Activated T-helper 2 cell treated with anti-CD3 and anti-CD28 coated beads, Interferon-gamma antibody, Interleukin-2, Interleukin-4, amounts not matched to agents 10 μg/mL and 5 μg/mL and 100 μg/mL, durations not matched to agents 14 hours and 24 hours and 36 hours (primary cell): ENCODE measurements at places on chromosomes 1 and 21. TPM values are rescaled to one million over a fixed set of nuclear protein-coding genes. Genes with fewer than 3 reads are reported as not detected.
A peak's percentile ranks its signal among the peaks of the same experiment; 100 is the strongest.

DNA sequence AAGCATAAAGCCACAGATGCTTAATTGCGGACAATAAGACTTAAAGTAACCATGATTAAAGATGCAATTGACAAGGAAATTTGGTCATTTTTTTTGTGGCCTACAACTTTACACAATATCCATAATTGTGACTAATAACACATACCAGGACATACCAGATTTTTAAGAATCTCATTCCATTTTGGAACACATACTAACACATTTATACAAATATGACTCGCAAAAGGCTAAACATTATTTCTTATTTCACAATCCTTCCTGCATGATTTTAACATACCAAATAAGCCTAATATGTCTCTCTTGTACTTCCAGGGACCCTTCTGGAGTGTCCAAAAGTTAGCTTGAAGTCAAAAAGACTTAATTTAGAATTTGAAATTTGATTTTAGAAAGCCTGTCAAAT lies 48.8 kb downstream of the DR1 start:
- H3K36me3 ChIP-seq, result no peaks in the 10 kb centered on the region
- DNase-seq, result no peak
- H3K27me3 ChIP-seq, result peaks cover 15% of the 10 kb centered on the region
- H3K4me3 ChIP-seq, result no peak overlapping the region
- no peaks in the 10 kb centered on the region for H3K4me1 ChIP-seq

GRCh38 chr21:37292941-37293340 lies 25.8 kb upstream of the VPS26C start:
- no peaks in the 10 kb centered on the region for H3K36me3 ChIP-seq
- peaks cover 11% of the 10 kb centered on the region for H3K4me1 ChIP-seq
- H3K4me3 ChIP-seq, result no peak overlapping the region
- peaks cover 7% of the 10 kb centered on the region for H3K27me3 ChIP-seq
- DNase-seq, result no peak
- H3K27ac ChIP-seq, result no peak overlapping the region

DNA sequence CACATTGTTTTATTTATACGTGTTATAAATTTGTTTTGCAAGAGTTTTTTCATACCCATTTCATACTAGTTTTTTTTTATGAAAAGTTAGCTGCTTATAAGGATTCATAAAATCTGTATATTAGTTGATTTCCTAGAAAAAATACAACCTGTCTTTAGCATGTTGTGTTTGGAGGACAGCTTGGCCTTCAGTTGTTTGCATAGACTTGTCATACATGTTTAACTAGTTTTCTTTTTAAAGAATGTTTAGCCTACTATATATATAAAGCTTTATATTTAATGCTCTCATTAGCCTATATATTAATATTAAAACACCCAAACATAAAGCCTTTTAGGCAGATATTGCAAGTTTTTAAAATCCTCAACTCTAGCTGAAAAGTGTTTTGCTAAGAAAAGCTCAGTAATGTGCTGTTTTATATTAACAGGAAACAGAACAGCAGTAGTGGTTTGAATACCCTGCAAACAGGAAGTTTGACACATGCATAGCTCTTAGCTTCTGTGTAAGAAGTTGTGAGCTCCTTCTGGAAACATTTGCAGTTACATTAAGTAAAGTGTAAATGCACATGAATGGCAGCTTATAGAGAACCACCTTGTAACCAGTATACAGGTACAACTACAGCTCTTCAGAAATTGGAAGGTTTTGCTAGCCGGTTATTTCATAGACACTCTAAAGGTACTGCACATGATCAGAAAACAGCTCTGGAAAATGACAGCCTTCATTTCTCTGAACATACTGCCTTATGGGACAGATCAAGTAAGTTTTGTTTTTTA lies at the start of gene PRKACB:
Gene PRKACB, plus strand, starts transcription at position 476 of the 770 bp plus-strand sequence. Its CDS starts 91 bp downstream, at position 567.
- peak within 1 kb of the TSS; percentile 95 for H3K4me3 ChIP-seq
- no peak for DNase-seq
- peaks cover 36% of the 10 kb centered on the region for H3K4me1 ChIP-seq
- H3K27me3 ChIP-seq, result no peaks in the 10 kb centered on the region

DNA sequence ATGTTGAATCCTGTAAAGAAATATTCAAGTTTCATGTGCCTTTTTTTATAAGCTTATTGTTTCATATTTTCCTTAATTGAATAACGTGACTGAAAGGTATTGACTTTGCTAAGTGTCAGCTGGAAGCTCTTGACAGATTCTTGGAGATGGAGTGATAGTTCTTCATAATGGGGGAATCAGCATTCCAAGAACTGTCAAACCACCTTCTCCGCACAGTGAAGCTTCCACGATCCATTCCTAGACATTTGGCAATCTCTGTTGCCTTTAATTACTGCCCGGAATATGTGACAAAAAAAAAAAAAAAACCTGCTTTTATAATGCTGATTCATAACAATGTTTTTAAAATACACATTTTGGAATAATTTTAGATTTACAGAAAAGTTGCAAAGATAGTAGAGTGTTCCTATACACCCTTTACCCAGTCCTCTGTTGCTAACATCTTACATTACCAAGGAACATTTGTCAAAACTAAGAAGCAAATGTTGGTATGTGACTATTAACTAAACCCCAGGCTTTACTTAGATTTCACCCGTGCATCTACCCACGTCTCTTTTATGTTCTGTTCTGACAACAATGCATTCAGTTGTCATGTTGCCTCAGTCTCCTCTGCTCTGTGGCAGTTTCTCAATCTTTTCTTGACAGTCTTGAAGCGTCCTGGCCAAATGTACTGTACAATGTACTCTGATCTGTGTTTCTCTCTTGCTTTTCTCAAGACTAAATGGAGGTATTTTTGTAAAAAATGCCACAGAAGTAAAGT lies 674.1 kb downstream of the SMYD3 start:
- no peaks in the 10 kb centered on the region for H3K27me3 ChIP-seq
- no peak overlapping the region for H3K27ac ChIP-seq
- no peak overlapping the region for H3K4me3 ChIP-seq
- DNase-seq, result no peak
- no peaks in the 10 kb centered on the region for H3K36me3 ChIP-seq

The OR2L13 gene
- total RNA-seq, result not detected in 2 replicates

DNA sequence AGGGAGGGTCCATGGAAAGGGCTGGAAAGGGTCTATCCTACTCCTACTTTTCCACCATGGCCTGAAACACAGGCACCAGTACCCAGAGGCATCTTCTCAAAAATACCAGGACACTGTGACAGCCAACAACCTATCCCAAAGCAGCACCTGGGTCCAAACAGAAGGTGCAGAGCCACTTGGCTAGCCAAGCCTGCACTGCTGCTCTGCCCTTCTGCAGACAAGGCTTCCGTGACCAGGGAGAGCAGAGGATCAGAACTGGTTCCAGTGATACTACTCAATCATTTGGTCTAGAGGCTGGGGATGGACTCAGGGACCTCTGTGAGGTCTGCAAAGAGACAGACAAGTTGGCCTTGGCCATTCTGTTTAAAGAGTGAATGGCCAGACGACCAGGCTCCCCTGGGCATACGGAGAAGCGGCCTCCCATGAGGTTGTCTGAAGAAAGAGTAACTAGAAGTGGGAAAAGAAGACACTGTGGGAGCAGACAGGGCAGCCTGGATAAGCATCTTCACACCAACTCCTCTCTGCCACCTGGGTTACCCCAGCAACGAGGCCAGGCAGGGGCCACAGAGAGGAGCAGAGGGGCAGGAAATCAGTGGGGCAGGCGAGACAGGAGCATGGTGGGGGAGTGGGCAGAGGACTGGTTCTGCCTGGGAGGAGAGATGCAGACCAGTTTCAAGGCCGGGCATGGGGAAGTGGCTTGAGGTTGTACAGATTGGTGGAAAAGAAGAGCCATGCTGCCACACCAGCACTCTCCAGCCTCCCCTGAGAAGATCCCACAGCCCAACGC lies 5.7 kb downstream of the KCNN3 start:
- H3K36me3 ChIP-seq, result no peaks in the 10 kb centered on the region
- H3K4me1 ChIP-seq, result peaks cover 20% of the 10 kb centered on the region
- H3K27ac ChIP-seq, result no peak overlapping the region

DNA sequence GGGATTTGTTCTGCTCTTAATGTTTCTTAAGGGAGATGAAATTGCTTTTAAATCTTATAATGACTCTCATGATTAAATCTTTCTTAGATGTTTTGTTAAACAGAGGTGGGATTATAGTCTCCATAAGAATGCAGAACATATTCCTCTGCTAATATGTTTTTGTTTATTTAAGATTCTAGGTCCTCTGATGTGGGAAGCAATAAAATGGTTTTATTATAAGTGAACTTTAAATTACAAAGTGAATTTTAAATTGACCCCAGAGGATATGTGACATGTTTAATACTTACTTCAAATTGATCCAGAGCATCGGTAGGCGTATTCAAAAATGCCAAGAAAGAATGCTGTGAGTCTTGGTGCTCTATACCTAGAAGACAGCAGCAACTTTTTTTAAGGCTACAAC lies 129.4 kb downstream of the COQ8A start:
- H3K27me3 ChIP-seq, result peaks cover 13% of the 10 kb centered on the region
- peaks cover 6% of the 10 kb centered on the region for H3K4me1 ChIP-seq
- H3K4me3 ChIP-seq, result no peak overlapping the region
- no peaks in the 10 kb centered on the region for H3K36me3 ChIP-seq
- H3K27ac ChIP-seq, result no peak overlapping the region
- DNase-seq, result no peak

DNA sequence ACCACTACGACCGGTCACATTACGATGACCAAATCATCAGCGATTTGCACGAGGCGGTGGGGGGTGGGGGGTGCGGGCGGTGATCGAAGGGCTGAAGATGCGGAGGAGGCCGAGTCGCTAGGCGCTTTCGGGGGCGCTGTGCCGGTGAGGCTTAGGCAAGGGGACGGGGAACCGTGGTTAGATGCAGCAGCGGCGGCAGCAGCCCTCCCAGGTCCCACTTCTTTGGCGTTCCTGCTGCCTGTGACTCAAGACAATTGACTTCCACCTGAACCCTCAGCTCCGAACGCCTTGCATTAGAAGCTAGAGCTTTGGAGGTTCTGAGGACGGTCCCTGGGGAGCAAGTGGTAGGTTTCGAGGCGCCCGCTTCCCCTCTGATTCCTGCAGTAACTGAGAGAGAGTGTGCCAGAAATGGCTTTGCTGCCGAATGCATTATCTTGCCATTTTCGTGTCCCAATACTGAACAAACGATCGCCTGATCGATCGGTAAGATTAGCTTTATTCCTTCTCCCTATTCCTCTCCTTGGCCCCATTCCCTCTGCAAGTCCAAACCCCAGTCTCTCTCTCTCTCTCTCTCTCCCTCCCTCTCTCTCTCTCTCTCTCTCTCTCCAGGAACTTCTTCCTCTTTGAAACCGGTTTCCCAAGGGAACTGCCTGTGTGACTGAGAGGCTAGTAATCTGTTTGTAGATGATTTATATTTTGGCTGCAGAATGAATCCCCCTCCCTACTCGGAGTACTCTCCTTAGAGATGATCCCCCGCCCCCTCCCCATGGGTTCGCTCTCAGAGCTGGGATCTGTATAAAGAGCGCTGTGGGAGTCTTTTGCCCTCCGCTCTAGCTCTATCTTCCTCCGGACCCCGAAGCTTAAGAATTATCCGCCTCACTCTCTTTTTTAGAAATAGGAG lies 735 bp upstream of the BRINP3 start:
- no peaks in the 10 kb centered on the region for H3K36me3 ChIP-seq
- H3K27ac ChIP-seq, result no peak overlapping the region
- peaks cover 33% of the 10 kb centered on the region for H3K27me3 ChIP-seq
- H3K4me1 ChIP-seq, result no peaks in the 10 kb centered on the region

The CFHR3 gene
- not detected in 2 replicates for total RNA-seq

The AADACL3 gene
- not detected in 2 replicates for total RNA-seq

The RORC gene
- 0.94 and 0.99 TPM in 2 replicates for total RNA-seq

DNA sequence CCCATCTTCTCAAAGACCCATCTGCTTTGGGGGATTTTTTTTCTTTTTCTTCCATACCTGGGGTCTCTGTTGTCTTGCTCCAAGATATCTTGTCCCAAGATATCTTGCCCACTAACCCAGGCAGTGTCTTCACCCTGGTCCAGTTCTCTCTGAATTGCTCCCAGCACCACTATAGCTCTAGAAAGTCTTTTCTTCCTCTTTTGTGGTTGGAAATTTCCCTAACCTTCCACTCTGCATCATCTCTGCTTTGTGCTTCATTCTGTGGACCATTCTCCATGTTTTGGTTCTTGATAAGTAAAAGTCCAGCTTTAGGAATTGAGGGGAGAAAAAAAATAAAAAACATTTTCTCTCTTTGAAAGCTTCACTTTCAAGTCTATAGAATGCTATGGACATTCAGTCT lies 20.9 kb downstream of the STYXL2 start:
- H3K4me3 ChIP-seq, result no peak overlapping the region
- H3K27ac ChIP-seq, result no peak overlapping the region
- peaks cover 5% of the 10 kb centered on the region for H3K36me3 ChIP-seq
- peaks cover 16% of the 10 kb centered on the region for H3K27me3 ChIP-seq
- H3K4me1 ChIP-seq, result peaks cover 17% of the 10 kb centered on the region

DNA sequence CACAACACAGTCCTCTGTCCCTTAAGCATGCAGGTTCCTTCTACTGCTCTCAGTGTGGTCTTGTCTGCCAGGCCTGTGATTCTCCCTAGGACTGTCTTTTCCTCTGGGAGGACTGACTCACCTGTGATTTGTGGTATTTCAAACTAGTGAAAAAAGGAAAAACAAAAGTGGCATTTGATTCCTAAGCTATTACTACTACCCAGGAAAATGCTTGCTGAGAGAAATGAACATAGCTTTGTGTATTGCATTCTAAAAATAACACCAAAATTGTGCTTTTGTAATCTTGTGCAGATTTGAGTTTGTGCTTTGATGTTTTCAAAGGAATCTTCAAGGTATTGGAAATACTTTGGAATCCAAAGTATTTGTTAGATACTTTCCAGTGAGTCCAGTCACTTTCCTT lies 57.0 kb downstream of the GPR161 start:
- no peak overlapping the region for H3K27ac ChIP-seq
- no peak for DNase-seq
- peaks cover 23% of the 10 kb centered on the region for H3K36me3 ChIP-seq
- H3K27me3 ChIP-seq, result no peaks in the 10 kb centered on the region
- H3K4me1 ChIP-seq, result peaks cover 11% of the 10 kb centered on the region

GRCh38 chr1:8739377-8739776 lies 78.1 kb downstream of the RERE start:
- no peak overlapping the region for H3K27ac ChIP-seq
- H3K36me3 ChIP-seq, result peaks cover 33% of the 10 kb centered on the region
- H3K27me3 ChIP-seq, result no peaks in the 10 kb centered on the region

DNA sequence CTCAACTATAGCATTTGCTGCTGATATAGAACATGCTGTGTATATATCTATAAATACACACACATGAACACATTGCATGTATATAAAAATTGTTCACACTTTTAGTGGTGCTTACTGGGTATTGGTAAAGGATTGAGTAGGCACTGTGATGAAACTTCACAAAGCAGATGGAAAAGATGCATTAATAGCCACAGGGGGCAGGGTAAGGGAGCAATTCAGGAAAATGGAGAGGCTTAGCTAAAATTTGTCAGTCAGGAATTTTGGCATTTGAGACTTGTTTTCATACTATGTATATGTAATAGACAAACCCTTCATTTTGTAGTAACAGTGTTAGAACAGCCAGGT lies 633 bp upstream of the PPFIA4 start:
- peak overlapping the region; percentile 72 for H3K27ac ChIP-seq
- DNase-seq, result no peak
- H3K4me3 ChIP-seq, result peak overlapping the region; percentile 68
- peaks cover 22% of the 10 kb centered on the region for H3K4me1 ChIP-seq

- peaks cover 6% of the 10 kb centered on the region for H3K4me1 ChIP-seq
- H3K4me3 ChIP-seq, result no peak overlapping the region
- H3K27me3 ChIP-seq, result peaks cover 7% of the 10 kb centered on the region
- H3K36me3 ChIP-seq, result no peaks in the 10 kb centered on the region
- no peak overlapping the region for H3K27ac ChIP-seq
Measured at GRCh38 chr1:115052454-115053083, 22.9 kb downstream of the TSHB start.

- no peak overlapping the region for H3K27ac ChIP-seq
- H3K4me3 ChIP-seq, result no peak overlapping the region
- no peak for DNase-seq
- no peaks in the 10 kb centered on the region for H3K36me3 ChIP-seq
- H3K27me3 ChIP-seq, result no peaks in the 10 kb centered on the region
Measured at GRCh38 chr1:79079770-79080169, 73.2 kb upstream of the ADGRL4 start.
